ENCODE measurements at places on chromosomes 12 and 14.

- DNase-seq, result no peak
Observed at GRCh38 chr14:73149753-73150152, 13.4 kb downstream of the PSEN1 start.

- DNase-seq, result no peak
Observed at GRCh38 chr12:115403689-115404088, 719.7 kb upstream of the TBX3 start.

- no peak for DNase-seq
Observed at GRCh38 chr14:95290871-95291431, 28.8 kb downstream of the CLMN start.

- DNase-seq, result peak; percentile 77
Observed at GRCh38 chr12:105522166-105522825, 191.8 kb downstream of the C12orf75 start.

Measured in AG04449 (cell line).